ENCODE measurements at places on chromosomes 7 and 10.

- no peak for DNase-seq
Measured at GRCh38 chr7:120185940-120186682, 86.9 kb upstream of the KCND2 start.

GRCh38 chr7:220151-220841 lies 27.9 kb downstream of the FAM20C start:
- no peak for DNase-seq

GRCh38 chr7:53318566-53318965 lies 283.1 kb downstream of the POM121L12 start:
- DNase-seq, result no peak

GRCh38 chr7:67019562-67020390 lies 23.1 kb downstream of the TYW1 start:
- DNase-seq, result no peak

All from LNCaP clone FGC (cell line).